ENCODE measurements at places on chromosomes 1 and 21.

DNA sequence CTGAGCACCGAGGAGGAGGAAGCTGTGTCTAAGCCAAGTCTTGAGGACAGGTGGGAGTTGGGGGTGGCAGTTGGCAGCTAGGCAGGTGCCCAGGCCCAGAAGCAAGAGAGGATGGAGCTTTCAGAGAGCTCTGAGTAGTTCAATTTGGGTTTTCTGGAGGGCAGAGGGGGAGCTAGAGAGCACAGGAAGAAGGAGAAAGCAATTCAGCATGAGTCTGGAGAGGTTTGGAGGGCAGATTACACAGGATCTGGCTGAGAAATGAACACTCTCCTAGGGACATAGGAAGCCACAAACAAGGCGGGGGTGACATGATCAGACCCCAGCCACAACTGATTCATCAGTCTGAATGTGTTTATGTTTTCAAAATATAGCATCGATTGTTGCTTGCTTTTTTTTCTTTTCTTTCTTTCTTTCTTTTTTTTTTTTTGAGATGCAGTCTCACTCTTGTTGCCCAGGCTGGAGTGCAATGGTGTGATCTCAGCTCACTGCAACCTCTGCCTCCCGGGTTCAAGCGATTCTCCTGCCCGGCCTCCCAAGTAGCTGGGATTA lies 23.8 kb downstream of the PTPRF start:
- no peak for DNase-seq

DNA sequence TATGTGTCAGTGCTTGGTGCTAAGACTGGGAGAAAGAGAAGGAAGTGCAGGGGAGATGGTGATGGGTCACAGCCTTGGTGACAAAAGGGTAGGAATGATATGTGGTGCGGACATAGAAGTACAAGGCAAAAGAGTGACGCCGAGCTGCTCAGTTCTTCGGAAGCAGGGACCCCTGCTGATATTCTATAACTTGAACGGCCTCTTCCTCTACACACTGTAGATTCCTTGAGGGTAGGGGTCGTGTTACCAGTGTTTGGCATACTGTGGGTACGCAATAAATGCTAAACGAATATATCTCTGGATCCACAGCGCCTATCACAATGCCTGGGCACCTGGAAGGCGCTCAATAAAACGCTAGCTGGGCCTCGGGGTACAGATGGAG lies 488 bp downstream of the DBT start:
- no peak for DNase-seq

DNA sequence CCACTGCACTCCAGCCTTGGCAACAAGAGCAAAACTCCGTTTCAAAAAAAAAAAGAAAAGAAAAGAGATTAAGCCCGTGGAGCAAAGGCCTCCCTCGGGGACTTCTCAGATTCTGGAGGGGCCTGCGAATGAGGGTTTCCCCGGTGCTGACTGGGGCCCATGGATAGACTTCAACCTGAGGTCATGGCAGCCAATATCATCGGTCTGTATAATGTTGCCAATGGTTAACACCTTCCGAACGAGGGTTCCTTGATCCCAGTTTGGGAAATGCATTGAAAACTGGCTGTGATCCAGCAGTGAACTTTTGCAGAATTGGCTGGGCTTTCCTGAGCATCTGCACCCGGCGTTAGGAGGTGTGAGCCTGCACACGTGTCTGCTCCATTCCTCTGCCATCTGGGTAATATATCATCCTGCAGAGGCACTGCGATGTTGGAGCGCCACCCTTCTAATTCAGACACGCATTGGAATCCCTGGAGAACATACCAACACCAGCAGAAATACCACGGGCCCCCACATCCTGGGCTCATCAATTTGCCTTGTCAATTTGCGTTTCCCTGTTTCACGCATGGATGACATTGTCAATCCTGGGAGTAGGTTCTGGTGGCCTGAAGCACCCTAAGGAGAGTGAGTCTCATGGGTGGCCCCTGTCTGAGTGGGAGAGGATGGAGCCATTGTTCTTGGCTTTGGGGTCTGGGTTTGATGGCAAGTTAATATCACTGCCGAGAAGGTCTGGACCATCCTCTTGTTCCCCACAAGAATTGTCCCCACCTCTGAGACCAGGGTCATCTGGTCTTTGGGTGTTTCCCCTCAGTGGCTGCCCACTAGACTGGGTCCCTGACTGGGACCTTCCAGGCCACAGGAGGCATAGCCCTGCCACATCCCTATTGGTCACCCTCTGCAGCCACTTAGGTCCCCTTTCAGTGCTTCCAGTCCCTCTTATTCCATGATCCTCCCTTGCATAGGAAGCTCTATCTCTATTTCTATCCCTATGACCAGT lies 441.0 kb downstream of the PTPRU start:
- DNase-seq: no peak

- peak; percentile 34 for DNase-seq
Measured at GRCh38 chr21:25573409-25574206, 33.7 kb downstream of the MRPL39 start.

DNA sequence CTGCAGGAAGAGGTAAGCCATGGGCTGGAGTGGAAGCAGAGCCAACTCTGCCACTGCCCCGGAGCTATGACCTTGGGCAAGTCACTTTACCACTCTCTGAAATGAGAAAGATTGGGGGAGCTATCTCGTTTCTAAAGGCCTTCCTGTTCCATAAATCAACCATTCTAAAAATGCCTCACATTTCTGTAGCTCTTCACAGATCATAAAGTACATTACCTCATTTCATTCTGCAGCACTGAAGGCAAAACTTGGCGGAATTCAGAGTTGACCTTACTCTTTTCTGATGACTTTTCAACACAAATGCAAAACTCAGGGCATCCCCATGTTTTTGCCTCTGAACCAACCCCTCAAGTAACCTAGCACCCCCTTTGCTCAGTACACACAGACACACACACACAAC lies 404.0 kb upstream of the NFIA start:
- no peak for DNase-seq

- DNase-seq: no peak
Measured at GRCh38 chr1:182389619-182390047, 2.0 kb downstream of the GLUL start.

DNA sequence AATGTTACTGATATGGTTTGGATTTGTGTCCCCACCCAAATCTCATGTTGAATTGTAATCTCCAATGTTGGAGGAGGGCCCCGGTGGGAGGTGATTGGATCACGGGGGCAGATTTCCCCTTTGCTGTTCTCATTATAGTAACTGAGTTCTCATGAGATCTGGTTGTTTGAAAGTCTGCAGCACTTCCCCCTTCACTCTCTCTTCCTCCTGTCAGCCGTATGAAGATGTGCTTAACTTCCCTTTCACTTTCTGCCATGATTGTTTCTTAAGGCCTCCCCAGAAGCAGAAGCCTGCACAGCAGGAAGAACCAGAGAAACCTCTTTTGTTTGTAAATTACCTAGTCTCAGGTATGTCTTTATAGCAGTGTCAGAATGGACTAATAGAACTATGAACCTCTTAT lies 28.4 kb downstream of the TRIM33 start:
- no peak for DNase-seq

GRCh38 chr1:197808880-197809279 lies 33.6 kb upstream of the DENND1B start:
- no peak for DNase-seq

Measured in T follicular helper cell (primary cell).